ENCODE measurements at places on chromosomes 4 and X. TPM values are rescaled to one million over a fixed set of nuclear protein-coding genes. Genes with fewer than 3 reads are reported as not detected.

- no peak for DNase-seq
These were observed 243.0 kb upstream of the HHIP start for GRCh38 chr4:144402999-144403398.

DNA sequence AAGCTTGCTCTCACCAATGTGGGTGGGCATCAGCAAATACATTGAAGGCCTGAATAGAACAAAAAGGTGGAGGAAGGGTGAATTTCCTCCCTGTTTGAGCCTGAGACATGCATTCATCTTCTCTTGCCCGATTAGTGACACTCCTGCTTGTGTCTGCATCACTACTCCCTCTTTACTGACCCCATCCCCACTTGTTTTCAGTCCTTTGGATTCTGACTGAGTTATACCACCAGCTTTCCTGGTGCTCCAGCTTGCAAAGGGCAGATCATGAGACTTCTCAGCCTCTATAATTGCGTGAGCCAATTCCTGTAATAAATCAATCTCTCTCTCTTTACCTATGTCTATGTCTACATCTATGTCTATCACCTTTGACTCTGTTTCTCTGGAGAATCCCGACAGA, 47.4 kb upstream of the DYNLT3 start:
- no peak for DNase-seq

- DNase-seq: no peak
These were observed 165.8 kb downstream of the NSUN7 start for GRCh38 chr4:40915318-40916217.

DGKK gene
- not detected for total RNA-seq

DNA sequence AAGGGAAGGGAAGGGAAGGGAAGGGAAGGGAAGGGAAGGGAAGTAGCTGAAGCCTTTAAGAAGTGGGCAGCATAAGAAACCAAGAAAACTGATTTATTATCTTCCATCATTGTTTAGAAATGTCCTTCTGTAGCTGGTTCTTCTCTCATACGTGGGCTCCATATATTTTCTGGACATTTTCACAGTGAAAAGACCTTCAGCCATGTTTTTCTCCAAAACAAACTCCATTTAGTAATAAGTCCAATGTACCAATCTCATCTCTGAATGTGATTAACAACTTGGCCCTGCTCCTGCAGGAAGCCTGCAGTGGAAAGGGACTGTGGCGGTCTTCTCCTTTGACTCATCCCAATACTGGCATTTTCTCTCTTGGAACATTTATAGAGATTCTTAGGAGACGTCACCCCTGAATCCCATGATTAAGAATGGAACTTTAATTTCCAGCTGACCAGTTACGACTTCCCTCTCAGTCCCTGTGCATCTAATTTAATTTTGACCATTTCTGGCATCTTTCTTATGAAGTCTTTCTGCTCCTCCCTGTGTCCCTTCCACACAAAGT, 96.6 kb upstream of the GUCY1A1 start:
- DNase-seq: no peak

- DNase-seq: no peak
These were observed 100.4 kb downstream of the KLHL8 start for GRCh38 chr4:87120010-87120409.

COX7B2 gene
- not detected for total RNA-seq

GRCh38 chr4:76533314-76533713, 98.3 kb downstream of the SHROOM3 start:
- DNase-seq: no peak

DNA sequence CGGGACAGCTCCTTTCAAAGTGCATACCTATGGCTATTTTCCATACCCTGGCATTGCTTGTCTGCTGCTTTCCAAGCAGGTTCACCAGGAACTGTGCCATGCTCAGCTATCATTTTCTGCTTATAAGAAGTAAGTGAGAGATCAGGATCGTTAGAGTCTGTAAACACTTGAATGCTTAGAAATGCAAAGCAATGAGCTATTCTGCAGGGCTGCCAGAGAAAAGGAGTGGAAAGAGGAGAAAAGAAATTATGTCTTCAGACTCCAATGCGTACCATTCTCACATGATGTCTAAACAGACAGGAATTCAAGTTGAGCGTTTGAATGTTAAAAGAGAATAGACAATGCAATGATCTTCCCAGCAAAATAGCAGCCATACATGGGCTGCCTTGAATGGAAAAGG, 245.5 kb upstream of the SLC7A11 start:
- DNase-seq: no peak

FAAH2 gene
- total RNA-seq: 3.0 TPM

AMTN gene
- total RNA-seq: not detected

C4orf54 gene
- total RNA-seq: not detected

- no peak for DNase-seq
These were observed 15.1 kb upstream of the FABP2 start for GRCh38 chr4:119337010-119337409.

DNA sequence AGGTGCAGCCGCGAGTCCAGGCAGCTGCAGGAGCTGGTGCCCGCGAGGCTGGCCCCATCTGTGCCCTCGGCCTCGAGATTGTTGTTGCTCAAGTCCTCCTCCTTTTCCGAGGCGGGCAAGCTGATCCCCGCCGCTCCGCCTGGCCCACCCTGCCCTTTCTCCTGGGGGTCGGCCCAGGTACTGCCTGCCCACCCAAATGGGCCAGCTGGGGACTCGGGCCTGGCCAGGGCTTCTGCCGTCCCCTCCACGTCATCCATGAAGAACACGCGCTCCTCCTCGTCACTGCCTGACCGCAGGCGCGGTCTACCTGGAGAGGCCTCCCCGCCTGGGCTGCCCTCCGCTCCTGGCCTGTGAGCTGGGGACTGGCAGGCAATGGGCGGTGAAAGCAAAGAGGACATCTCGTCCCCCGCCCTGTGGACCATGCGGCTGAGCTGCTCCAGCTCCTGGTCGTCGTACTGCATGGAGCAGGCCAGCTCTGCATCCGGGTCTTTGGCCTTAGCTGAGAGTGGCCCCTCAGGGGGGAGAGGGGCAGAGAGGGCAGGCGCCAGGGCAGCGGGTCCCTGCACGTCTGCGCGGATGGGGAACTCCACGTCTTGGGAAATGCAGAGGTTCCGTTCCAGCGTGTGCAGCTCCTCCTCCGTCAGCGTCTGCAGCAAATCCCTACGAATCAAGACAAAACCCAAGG, 43.1 kb upstream of the MXD4 start:
- no peak for DNase-seq

DNA sequence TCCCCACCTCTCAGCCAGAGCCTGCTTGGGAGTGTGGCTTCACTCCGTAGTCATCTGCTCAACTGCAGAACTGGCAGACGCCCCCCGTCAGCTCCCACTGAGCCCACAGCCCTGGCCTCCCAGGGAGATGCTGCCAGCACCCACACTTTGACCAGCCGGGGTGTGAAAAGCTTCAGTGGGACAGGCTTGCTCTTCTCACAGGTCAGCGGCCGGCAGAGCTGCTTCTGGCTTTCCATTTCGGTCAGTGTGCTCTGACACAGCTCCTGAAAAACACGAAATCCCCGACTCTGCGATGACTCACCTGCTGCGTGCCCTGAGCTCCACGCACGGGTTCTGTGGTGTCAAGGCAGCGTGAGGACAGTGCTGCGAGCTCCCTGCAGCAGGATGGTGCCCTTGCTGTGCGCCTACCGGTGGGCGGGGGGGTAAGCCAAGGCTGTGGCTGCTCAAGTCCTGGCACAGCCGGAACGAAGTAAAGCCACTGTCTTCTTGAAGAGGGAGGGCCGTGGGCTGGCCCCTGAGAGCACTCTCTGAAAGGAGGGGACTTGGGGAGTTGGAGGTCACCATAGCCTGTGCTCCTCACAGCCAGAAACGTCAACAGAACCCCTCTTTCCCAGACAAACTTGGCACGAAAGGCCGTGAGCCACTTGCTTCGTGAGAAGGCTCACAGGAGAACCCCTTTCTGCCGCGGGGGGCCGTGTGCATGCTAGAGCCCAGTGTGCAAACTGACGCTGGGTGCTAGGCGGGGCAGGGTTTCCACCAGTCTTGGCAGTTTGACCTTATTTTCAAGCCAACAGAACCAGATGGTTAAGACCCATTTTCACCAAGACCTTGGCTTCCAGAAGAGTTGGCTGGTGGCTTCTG, 23.6 kb downstream of the NOP14 start:
- peak; percentile 23 for DNase-seq

PNCK gene
- total RNA-seq: 1.1 TPM

- DNase-seq: no peak
These were observed 76.9 kb downstream of the TMLHE start for GRCh38 chrX:155535866-155536265.

- no peak for DNase-seq
These were observed 14.7 kb downstream of the RGS12 start for GRCh38 chr4:3307486-3307885.

CPZ gene
- not detected for total RNA-seq

DNA sequence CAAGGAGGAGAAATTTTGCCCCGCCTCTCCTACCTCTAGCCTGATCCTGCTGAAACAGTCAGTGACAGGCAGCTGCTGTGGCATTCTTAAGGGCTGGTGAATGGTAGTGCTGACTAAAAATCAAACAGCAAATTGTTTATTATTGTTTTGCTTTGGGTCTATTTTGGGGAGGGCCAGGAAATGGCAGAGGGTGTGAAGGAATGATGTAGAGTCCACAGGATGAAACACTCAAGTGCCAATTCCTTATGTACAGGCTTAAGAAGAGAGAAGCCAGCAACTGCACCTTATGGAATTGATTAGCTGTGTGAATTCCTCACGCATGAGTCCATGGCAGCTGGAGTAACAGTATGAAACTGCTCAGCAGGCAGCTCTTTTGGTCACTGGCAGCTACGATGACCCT, 39.7 kb downstream of the VEGFC start:
- DNase-seq: no peak

DNA sequence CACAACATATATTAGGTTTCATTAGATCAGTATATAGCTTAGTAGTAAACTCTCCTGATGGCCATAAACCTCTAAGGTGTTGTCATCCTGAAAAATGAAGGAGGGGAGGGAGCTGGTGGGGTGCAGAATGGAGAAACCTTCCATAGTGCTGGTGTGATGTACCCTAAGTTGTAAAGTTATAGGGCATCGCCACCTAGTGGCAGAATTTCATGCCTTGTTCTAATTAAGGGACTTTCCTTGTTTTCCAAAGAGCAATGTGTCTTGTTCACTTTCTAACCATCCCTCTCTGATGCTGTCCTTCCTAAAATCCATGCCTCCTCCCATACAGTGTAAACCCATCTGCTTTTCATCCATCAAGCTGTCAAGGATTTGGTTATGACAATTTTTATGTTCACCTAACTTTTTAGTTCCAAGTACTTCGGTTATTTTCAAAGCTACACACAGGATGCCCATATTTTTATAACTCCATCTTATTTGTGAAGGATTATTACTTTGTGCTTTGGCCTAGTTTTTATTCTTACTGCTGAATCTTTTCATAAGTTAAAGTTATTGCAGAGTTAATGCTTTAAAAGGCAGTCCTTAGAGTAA, 4.5 kb downstream of the NBDY start:
- no peak for DNase-seq

- peak; percentile 64 for DNase-seq
These were observed 50.8 kb downstream of the PRPS1 start for GRCh38 chrX:107678957-107679740.

SLC4A4 gene
- total RNA-seq: 3.1 TPM

- no peak for DNase-seq
These were observed 42.7 kb downstream of the UBA6 start for GRCh38 chr4:67658302-67658701.

GRCh38 chr4:183618681-183619080, 40.3 kb downstream of the RWDD4 start:
- no peak for DNase-seq

CT83 gene
- not detected for total RNA-seq

GRCh38 chr4:138406876-138407275, 164.7 kb upstream of the SLC7A11 start:
- DNase-seq: no peak

DNA sequence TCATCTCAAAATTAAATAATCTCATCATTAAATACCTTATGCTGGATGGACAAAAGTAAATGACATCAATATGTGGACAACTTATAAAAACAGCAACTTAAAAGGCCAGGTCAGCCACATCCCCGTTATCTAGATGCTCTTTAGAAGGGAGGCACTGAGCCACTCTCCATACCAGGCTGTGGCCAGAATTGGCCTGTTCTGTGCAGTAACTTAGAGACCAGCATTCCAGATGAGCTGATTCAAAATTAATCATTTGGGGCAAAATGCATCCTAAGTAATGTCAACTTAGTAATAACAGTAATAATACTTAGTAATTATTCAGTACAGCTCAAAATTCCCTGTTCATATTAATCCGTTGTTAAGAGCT, 373.6 kb downstream of the FBXW7 start:
- DNase-seq: no peak

IDS gene
- total RNA-seq: 108 TPM

DNA sequence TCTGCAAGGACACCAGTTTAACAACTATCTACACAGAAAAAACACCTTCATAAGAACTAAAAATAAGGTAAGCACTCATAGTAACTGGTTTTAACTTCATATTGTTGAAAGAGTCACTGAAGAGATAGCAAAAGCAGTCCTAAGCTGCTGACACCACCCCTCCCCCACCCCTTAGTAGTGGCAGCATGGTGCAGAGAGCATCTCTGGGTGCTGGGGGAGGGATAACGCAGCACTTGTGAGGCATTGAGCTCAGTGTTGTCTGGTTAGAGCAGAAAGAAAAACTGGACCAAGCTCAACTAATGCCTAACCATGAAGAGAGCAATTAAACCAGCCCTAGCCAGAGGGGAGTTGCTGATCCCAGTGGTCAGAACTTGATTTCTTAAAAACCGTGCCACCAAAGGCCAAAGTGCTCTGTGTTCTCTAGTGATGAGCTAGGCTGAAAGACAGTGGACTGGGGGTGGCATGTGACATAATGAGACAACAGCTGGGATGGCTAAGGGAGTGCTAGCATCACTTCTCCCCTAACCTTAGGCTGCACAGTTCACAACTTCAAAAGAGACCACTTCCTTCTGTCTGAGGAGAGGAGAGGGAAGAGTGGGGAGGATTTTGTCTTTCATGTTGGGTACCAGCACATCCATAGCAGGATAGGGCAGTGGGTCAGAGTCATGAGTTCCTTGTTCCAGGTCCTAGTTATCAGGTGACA, 669.3 kb downstream of the PDHA2 start:
- DNase-seq: no peak

GRCh38 chrX:78960888-78961287, 15.7 kb downstream of the P2RY10 start:
- no peak for DNase-seq

GRCh38 chr4:109067508-109068235, 234.8 kb downstream of the COL25A1 start:
- DNase-seq: no peak

DNA sequence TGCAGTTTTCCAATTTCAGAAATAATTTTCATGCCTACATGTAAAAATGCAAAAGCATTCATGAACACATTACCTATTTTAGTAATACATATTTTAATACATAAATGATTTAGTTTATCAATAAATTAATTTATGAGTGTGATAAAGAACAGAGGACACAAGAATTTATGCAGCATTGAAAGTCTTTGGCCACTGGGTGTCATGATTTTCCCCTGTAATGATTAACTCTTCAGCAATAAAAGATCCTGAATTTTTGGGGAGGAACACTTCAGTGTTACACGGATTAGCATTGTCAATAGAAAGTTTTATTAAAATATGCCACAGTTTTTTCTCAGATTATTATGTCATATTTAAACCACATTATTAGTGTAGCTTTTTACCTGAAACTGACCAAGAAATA, 8.6 kb upstream of the VCX2 start:
- DNase-seq: no peak

NLGN3 gene
- total RNA-seq: 1.9 TPM

ELK1 gene
- 54.5 TPM for total RNA-seq

GRCh38 chr4:147594107-147594506, 23.1 kb upstream of the TMEM184C start:
- no peak for DNase-seq

GRCh38 chr4:136000246-136000645, 1532.0 kb downstream of the PCDH18 start:
- DNase-seq: no peak

TMEM154 gene
- 24.7 TPM for total RNA-seq

GRCh38 chrX:40300286-40300890, 202.6 kb upstream of the BCOR start:
- DNase-seq: no peak

PDCL2 gene
- not detected for total RNA-seq
